Heart left ventricle (tissue), 16 donors: ENCODE measurements at places on chromosomes 13 and 19. TPM values are rescaled to one million over a fixed set of nuclear protein-coding genes. Genes with fewer than 3 reads are reported as not detected.

The CD33 gene
- 1.7 TPM for total RNA-seq

The SIAH3 gene
- total RNA-seq, result not detected

The ZNF580 gene
- total RNA-seq, result 19.8 TPM

GRCh38 chr19:34341935-34342680, 22.9 kb upstream of the GPI start:
- DNase-seq, result no peak

- DNase-seq, result peak; percentile 78
Observed at GRCh38 chr19:2055931-2056836, 5.1 kb upstream of the MKNK2 start.
